HCEC 1CT (cell line): ENCODE measurements at places on chromosomes 16 and 17.

DNA sequence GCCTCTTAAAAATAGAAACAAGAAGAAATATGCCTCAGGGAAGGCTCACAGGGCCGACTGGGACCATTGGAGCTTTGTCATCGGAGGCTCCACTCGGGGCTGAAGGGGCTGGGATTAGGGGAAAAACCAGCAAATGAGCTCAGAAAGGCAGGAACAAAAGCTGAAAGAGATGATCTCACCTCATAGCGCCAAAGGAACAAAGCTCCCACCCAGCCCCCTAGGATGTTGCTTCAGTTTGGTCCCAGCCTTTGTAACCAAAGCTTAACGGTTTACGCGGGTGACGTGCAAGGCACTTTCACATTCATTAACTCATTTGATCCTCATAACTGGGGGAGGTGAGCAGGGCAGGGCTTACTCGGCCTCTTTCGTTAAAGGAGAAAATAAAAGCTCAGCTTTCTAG, 168.5 kb upstream of the DYNLRB2 start:
- DNase-seq: no peak

DNA sequence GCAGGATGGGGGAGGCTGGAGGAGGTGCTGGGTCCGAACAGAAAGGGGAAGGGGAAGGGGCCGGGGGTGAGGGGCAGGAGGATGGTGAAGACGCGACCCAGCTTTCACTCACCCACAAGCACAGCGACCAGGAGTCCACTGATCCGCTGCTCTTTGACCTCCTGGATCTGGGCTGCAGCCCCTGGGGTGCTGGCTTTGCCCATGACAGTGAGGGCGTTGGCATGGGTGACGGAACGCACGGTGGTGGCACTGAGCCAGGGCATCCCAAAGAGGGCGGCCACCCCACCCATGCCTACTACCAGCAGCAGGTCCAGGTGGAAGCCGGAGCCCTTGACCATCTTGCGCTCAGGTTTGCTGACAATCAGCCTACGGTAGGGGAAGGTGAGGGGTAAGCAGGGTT, 14.9 kb downstream of the SLC4A1 start:
- DNase-seq: no peak

GRCh38 chr17:17810084-17810894, 26.5 kb downstream of the SREBF1 start:
- no peak for DNase-seq

GRCh38 chr17:81517339-81518112, 4.9 kb upstream of the ACTG1 start:
- DNase-seq: no peak

DNA sequence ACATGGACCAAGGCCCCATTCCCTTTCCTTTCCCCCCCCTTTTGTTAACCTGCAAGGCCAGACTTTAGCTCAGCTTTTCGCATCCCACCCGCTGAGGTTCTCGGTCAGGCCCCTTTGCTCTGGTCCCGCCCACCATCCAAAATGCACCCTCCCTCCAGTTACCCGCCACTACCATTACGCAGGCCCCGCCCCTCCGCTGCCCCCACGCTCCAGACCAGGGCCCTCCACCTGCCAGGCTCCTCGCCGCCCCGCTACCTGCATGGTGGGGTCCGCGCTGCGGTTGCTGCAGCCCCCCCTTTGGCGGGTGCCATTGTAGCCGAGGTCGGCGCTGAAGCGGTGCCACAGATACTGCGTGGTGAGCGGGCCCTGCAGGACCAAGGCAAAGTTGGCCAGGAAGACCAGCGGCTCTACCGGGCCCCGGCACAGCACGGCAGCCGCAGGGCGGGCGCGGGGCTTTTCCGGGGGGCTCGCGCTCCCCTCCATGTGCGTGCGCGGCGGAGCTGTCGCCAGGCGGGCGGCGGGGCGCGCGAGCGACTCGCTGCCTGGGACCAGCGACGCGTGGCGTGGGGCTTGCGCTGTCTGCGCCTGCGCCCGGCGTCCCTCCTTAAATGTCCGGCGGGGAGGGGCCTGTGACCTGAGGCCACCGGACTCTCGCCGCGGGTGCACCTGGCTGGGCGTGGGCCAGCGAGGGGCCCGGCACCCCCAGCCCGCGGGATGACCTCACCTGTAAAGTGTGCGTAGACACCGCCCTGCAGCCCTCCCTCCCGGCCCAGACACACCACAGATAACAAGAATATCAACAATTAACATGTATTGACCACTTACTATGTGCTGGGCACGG, at the start of gene SLC46A1:
TSS of gene SLC46A1 (minus strand) at position 581 of the 841 bp plus-strand sequence. CDS start at position 483, 98 bp downstream.
- DNase-seq: no peak

GRCh38 chr16:4925791-4926190, 11.2 kb downstream of the PPL start:
- DNase-seq: no peak

DNA sequence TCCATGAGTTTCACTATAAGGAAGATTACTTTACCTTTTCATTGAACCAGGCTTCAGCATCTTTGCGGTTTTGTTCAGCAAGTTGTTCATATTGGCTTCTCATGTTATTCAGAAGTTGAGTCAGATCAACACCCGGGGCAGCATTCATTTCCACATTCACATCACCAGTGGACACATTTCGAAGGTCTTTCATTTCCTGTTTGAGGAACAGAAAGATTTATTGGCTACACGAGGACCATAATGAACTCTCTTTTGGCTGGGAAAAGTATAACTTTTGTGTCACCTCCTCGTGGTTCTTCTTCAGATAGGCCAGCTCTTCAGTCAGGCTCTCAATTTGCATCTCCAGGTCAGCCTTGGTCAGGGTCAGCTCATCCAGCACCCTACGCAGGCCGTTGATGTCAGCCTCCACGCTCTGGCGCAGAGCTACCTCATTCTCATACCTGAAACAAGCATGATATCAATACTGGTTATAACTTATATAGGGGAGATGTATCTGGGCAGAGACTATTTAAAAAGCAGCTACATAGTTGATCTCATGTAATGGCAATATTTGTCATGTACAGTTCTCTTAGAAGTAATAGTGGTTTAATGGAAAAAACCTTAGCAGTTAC, 2.1 kb downstream of the KRT10 start:
- DNase-seq: no peak

DNA sequence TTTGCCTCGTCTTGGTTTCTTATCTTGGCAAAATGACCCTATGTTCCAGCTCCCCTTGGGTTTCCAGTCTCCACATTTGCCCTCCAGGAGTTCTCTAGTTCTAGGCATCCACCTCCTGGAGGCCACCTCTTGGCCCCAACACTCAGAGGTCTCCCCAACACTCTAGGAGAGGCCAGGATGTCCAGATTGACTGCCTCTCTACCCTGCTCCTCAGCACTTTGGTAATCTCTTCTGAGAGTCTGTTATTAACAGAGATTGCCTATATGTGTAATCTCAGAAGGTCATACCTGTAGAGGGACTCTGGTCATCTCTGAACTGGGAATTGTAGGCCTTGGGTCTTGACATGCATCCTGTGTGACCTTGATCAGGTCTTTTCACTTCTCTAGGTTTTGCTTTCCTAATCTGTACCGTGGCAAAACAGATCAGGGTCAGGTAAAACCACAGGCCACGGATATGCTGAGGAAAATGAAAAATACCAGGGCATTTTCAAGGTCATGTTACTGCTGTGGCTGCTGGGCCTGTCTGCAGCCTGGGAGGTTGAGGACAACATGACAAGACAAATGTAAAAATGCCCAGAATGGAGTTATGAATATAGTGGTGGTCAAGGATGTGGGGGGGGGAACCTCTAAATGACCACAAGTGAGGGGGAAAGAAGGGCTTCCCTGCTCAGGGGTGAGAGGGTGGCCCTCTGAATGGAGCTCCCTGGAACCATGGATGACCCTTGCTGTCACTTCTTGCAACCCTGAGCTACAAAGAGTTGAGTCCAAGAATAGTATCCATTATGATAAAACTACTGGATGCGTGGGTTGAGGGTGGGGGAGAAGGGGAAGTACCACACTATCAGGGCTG, 5.0 kb upstream of the CCL4L2 start:
- no peak for DNase-seq

GRCh38 chr17:60390925-60391470, 935 bp downstream of the USP32 start:
- DNase-seq: peak; percentile 30

DNA sequence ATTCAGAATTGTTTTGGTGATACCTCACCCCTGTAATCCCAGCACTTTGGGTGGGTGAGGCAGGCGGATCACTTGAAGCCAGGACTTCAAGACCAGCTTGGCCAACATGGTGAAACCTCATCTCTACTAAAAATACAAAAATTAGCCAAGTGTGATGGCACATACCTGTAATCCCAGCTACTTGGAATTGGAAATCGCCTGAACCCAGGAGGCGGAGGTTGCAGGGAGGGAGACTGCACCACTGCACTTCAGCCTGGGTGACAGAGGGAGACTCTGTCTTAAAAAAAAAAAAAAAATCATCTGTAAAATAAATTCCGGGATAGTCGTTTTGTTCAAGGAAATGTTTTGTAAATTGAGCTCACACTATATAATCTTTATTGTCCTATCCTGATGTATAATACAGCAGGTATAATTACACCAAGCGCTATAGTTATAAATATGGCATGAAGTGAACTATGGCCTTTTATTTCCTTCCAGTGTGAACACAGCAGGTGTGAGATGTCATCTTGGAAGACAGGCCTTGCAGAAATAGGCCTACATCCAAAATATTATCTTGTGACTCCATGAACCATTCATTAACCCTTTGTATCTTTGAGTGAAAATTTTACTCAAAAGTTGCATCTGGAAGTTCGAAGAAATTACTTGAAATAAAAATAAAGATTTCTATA, 25.4 kb downstream of the PLA2G10 start:
- no peak for DNase-seq

DNA sequence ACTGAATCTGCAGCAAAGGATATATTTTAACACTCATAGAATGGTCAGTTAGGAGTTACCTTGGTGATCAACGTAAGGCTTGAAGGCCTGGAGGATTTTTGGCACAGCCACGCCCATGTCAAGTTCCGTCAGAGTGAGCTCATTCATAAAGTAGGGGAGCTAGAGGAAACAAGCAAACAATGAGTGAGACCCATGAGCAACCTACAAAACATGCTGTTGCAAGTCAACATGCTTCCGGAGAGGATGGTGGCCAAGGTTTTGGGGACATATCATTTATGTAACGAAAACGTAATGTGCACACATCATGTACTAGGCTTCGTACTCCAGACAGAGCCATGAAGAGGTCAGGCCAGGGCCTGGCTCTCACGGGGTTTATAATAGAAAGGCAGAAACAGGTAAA, 41.1 kb upstream of the ERN1 start:
- no peak for DNase-seq

- no peak for DNase-seq
These were observed 23.5 kb upstream of the RPL13 start for GRCh38 chr16:89536886-89537548.

DNA sequence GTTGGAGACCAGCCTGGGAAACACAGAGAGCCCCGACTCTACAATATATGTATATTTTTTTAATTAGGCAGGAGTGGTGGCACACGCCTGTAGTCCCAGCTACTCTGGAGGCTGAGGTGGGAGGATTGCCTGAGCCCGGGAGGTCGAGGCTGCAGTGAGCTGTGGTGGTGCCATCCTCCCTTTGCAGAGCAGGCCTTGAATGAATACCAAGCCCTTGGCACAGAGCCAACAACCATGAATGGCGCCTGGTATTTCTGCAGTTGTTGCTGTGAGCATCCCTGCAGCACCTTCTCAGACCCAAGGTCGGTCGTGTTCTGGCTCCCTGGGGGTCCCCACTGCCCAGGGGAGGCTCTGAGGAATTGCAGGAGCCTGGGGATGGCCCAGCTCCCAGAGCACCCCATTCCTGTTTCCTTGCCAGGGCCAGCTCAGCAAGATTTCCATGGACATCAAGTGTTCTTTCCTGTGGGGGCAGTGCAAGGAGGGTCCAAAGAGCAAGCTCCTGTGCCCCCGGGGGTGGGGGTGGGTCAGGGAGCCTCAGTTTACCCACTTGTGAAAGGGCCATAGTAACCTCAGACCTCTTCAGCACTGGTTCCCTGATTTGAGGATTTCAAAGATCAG, 25.6 kb upstream of the RMI2 start:
- DNase-seq: no peak

GRCh38 chr16:82031116-82032084, 3.7 kb upstream of the HSD17B2 start:
- DNase-seq: peak; percentile 76

DNA sequence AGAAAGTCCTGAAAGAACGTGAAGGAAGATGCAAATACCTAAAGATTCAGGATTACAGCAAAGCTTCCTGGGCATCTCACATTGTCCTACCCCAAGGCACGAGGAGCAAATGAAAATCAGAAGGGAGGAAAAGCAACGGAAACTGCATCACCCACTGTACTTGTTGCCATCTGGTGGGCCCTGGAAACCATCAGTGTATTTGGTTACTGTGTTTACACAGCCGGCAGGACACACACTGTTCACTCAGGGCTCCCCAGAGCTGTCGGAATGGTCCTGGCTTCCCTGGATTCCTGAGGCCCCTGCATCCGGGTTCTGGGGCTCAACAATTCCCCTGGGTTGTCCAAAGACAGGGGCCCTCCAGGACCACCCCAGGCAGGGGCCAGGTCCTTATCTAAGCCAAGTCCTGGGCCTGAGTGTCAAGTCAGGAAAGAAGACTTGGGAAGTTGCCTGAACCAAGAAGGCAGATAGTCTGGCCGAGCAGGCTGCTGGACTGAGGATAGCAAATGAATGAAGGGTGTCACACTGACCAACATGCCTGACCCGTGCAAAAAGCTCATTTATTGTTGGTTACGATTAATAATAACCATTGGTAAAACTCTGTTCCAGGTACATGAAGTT, 52.8 kb downstream of the SOX9 start:
- no peak for DNase-seq

- no peak for DNase-seq
These were observed 19.1 kb upstream of the COPRS start for GRCh38 chr17:31877911-31878702.

DNA sequence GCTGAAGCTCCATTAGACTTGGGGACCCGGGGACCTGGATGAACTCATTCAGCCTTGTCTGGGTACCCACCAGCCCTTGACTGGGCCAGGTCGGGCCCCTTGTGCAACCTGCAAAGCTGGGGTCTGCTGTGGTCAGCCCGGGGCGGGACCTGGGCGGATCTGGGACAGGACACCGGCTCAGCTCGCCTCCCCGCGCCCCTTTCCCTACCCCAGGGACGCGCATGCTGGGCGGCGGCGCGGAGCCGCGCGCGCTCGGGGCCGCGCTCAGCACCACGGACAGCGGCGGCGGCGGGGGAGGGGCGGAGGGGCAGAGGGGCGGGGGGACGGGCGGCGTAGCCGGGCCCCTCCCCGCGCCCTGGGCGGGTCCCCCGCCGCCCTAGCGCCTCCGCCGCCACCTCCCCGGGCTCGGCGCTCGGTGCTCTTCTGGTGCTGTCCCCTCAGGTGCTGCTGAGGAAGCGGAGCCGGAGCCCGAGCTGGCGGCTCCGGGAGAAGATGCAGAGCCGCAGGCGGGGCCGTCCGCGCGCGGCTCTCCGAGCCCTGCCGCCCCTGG, 7.4 kb downstream of the ACD start:
- no peak for DNase-seq

- no peak for DNase-seq
These were observed 28.3 kb downstream of the ALDH3A2 start for GRCh38 chr17:19676896-19677295.
